ENCODE measurements at places on chromosomes 12 and 14.
A peak's percentile ranks its signal among the peaks of the same experiment; 100 is the strongest.

GRCh38 chr12:34219046-34219770 is 196.9 kb downstream of the ALG10 start:
- DNase-seq, result peak; percentile 10

- DNase-seq, result peak; percentile 36
Observed at GRCh38 chr12:45725631-45726602, 3.6 kb upstream of the ARID2 start.

DNA sequence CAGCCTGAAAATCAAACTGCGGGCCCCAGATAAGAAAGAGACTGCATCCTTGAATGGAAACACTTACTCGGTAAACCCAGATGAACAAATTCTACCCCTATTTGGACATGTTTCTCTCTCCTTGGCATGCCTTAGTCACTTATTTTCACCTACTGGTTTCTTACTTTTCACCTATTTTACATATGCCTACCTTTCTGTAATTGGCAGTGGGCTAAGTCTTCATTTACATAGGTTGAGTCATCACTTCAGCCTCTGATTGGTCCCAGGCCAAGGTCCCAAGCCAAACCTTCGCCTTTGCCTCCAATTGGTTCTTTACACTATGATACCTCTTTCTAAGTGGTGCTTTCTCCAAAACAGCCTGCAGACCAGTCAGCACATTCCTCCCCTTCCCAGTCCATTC is 111.3 kb downstream of the DYRK2 start:
- DNase-seq, result no peak

GRCh38 chr14:24262821-24263733 is at the start of gene TGM1:
Gene TGM1, minus strand, starts transcription at chr14:24263177. Its CDS starts 825 bp downstream, at chr14:24262352.
- peak; percentile 84 for DNase-seq

GRCh38 chr12:3002646-3003045 is 43.4 kb downstream of the TEAD4 start:
- no peak for DNase-seq

GRCh38 chr14:44576356-44576755 is 69.3 kb upstream of the FSCB start:
- DNase-seq, result no peak

DNA sequence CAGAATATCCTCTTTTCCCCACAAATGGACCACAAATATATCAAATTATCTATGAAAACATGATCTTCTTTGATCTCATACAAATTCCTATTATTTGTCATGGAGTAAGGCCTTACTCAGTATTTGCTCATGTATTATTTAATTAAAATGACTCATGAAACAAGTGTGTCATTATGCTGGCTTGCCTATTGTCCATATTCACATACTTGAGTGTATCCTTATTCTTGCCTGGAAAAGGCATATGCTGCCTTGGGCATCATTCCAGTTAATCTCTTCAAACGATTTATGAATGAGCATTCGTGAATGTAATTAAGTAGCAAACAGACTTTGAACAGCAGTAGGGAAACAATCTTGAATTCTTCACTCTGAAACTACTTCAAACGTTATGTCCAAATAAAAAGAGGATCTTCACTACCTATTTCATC is 22.6 kb upstream of the SNRPF start:
- DNase-seq, result no peak

- DNase-seq, result no peak
Observed at GRCh38 chr12:105214670-105215375, 21.2 kb downstream of the APPL2 start.

GRCh38 chr14:81396113-81396512 is 4.0 kb downstream of the STON2 start:
- no peak for DNase-seq

DNA sequence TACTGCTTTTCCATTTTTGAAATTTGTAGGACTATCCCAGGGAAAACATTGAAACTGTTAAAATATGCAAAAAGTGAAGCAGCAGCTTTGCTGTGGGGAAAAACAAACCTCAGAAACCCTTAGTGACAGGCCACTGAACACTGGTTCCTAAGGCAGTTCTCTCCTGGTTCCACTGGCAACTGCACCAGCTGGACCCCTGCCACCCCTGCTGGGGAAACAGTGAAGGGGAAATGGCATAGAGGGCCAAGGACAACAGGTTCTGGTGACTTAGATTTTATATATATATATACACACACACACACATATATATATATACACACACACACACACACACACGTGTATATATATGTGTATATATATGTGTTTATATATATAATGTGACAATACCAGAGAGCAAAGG is 16.2 kb upstream of the KRT7 start:
- DNase-seq, result no peak

- no peak for DNase-seq
Observed at GRCh38 chr12:13390381-13390861, 193.9 kb downstream of the EMP1 start.

GRCh38 chr12:115491511-115492250 is 785.8 kb downstream of the MED13L start:
- no peak for DNase-seq

DNA sequence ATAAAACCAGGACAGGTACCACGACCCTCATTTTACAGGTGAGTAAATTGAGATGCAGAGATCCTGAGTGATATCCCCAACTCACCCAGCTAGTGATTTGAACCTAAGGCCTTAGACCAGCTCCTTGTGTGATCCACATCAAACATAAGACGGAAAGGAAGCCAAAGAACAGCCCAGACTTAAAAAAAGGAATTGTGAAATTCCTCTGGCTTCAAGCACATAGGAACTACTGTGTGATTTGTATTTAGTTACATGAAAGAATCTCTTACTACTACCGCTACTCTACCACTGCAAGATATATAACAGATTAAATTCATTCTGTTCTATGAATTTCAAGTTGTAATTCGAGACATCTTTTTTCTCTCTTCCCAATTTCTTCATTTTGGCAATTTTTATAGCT is 10.5 kb downstream of the E2F7 start:
- no peak for DNase-seq

- DNase-seq, result no peak
Observed at GRCh38 chr14:98592611-98593170, 679.3 kb downstream of the BCL11B start.

DNA sequence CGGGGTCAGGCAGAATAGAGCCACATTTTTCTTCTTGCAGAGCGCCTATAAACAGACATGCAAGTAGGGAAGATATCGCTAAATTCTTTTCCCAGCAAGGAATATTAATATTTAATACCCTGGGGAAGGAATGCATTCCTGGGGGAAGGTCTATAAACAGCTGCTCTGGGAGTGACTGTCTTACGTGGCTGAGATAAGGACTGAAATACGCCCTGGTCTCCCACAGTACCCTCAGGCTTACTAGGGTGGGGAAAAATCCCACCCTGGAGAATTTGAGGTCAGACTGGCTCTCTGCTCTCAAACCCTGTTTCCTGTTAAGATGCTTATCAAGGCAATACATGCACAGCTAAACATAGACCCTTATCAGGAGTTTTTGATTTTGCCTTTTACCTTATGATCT is 262.3 kb downstream of the CEP128 start:
- no peak for DNase-seq

- peak; percentile 98 for DNase-seq
Observed at GRCh38 chr14:64540208-64541202, at the start of gene HSPA2. Gene HSPA2, plus strand, starts transcription at chr14:64540741. Its CDS starts 109 bp downstream, at chr14:64540850.

DNA sequence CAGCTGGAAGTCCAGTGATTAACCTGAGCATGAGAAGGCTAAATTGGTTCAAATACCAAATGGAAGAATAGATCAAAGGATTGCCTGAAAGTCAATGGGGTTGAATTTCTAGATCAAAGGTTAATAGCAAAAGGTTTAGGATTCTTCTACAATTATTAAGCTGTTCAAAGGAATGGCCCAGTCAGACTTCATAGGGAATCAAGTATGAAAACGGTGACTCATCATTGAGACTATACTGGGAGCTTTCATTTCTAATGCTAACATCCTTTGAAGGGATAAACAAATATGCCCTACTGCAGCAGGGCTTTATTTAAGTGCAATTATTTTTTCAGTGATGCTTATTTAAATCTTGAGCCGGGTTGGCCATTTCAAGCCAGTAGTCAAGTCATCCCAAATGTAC is 152.8 kb downstream of the RIMBP2 start:
- DNase-seq, result no peak

- no peak for DNase-seq
Observed at GRCh38 chr12:132132609-132133430, 11.3 kb downstream of the DDX51 start.

GRCh38 chr14:72541546-72541945 is 352.4 kb downstream of the DPF3 start:
- no peak for DNase-seq
